ENCODE measurements at places on chromosomes 3 and 15. TPM values are rescaled to one million over a fixed set of nuclear protein-coding genes. Genes with fewer than 3 reads are reported as not detected.

The IL5RA gene
- total RNA-seq = 0.99 TPM

The GRAMD1C gene
- 1.8 TPM for total RNA-seq

GRCh38 chr3:120172070-120172469, 77.8 kb upstream of the GSK3B start:
- H3K27ac ChIP-seq = no peak overlapping the region
- no peaks in the 10 kb centered on the region for H3K27me3 ChIP-seq
- no peaks in the 10 kb centered on the region for H3K4me1 ChIP-seq
- DNase-seq = no peak

GRCh38 chr15:98076021-98076816, 115.7 kb downstream of the ARRDC4 start:
- no peaks in the 10 kb centered on the region for H3K36me3 ChIP-seq
- H3K4me1 ChIP-seq = peaks cover 1% of the 10 kb centered on the region
- no peak overlapping the region for H3K27ac ChIP-seq
- H3K4me3 ChIP-seq = no peak overlapping the region

DNA sequence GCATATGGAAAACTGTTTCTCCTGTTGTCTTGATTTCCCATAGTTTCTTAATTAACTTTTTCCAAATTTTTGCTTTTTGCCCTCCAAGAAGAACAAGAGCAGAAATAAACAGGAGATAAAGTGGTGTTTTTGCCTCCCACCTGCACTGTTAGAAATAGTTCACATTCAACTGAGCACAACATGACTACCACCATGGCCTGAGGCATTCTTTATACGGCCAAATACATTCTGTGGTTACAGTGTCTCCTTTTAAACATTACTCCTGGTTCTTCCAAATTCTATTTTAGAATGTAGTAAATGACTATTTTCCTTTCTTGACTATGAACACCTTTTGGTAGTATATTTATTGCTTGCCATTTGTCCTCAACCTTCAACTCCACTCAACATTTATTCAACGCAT, 98.5 kb downstream of the LARS2 start:
- no peak overlapping the region for H3K4me3 ChIP-seq
- no peaks in the 10 kb centered on the region for H3K4me1 ChIP-seq
- DNase-seq = no peak
- H3K27me3 ChIP-seq = no peaks in the 10 kb centered on the region
- no peaks in the 10 kb centered on the region for H3K36me3 ChIP-seq
- H3K27ac ChIP-seq = no peak overlapping the region

DNA sequence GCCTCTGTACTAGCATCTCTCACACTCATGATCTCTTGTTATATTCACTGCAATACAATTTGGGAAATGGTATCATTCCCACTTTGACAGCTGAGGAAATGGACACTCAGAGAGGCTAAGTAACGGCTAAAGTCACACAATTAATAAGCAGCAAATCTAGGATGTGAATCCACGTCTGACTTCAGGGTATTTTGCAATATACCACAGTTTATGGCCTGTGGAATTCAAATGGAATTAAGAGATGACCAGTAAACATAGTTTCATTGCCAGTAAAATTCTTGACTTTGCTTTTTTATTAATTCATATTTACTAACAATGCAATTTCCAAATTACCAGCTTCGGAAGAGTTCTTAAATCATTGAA, 61.1 kb downstream of the CCNL1 start:
- no peak for DNase-seq
- peaks cover 4% of the 10 kb centered on the region for H3K4me1 ChIP-seq
- H3K4me3 ChIP-seq = no peak overlapping the region
- no peaks in the 10 kb centered on the region for H3K36me3 ChIP-seq

- no peaks in the 10 kb centered on the region for H3K4me1 ChIP-seq
- H3K27me3 ChIP-seq = no peaks in the 10 kb centered on the region
- no peak overlapping the region for H3K27ac ChIP-seq
- DNase-seq = no peak
- H3K4me3 ChIP-seq = no peak overlapping the region
- H3K36me3 ChIP-seq = no peaks in the 10 kb centered on the region
These were observed 140.9 kb upstream of the IQSEC1 start for GRCh38 chr3:13213911-13214846.

DNA sequence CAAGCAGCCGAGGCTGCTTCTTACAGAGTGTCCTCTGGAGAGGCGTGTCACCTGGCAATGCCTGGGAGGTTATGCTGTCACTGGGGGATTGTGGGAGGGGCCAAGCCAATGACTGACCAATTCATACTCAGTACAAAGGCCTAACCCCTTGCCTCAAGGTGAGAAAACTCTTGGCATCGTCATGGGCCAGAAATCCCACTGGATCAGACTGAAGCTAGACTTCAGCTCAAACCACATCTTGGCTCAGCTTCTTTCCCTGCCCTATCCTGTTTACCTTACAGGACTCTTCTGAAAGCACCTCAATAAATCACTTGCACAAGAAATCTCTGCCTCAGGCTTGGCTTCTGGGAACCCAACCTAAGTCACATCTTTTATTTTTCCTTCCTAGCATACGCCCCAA, 9.5 kb downstream of the ANAPC13 start:
- no peaks in the 10 kb centered on the region for H3K36me3 ChIP-seq
- H3K27ac ChIP-seq = no peak overlapping the region
- no peaks in the 10 kb centered on the region for H3K4me1 ChIP-seq
- no peaks in the 10 kb centered on the region for H3K27me3 ChIP-seq

All from ovary (tissue), 10 donors.